ENCODE measurements at places on chromosomes 5 and 9.

DNA sequence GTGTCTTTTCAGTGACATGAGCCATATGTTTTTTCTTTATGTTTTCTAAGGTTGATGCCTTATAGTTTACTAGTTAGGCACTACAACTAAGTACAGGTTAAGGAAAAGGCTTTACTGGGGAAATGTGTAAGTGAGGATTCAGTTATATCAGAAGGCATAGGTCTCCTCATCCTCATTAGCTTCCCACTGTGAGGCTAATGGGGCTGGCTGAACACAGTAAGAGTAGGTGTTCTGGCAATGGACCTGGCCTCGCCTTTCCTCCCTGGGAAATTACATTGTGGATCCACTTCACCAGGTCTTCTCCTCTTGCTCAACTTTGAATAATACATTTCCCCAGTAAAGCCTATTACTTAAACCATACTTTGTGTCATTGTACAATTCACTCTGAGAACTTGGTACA lies 225.5 kb downstream of the PTPRD start:
- DNase-seq: no peak

GRCh38 chr5:107153283-107153682 lies 517.5 kb downstream of the EFNA5 start:
- no peak for DNase-seq

DNA sequence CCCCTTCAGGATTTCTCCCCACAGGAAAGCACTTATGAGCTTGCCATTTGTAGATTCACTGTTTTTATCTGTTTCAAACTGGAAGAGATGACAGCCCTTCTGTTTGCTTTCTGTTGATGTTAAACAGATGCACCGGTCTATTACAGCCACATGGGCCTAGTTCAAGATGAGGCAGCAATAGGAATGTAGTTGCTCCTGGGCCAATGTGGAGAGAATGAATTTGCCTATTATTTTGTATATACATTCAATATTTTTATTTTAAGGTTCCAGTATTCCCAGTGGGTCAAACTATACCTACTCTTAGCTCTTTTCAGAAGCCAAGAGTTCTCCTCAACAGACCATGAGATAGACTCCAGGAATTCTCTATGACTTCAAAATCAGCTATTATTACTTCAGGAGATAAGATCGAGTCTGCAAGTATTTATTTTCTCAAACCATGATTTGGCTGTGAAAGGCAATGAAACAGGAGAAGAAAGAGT lies 461.6 kb downstream of the RASEF start:
- no peak for DNase-seq

DNA sequence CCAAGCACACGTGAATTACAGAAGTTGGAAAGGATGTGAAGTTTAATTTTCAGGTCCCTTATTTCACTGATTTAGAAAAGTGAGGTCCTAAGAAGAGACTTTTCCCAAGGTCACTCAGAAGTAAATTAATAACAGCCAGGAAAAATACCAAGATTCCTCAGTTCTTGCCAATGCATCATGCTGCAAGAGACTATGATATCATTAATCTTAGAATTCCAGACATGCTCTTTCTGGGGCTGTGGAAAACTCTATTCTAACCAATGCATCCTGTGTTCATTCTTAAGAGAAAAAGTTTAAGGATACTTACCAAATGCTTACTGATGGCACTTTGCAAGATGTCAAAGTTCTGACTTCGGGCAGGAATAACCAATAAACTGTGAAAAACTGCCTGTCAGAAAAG lies 42.8 kb downstream of the TEX10 start:
- no peak for DNase-seq

DNA sequence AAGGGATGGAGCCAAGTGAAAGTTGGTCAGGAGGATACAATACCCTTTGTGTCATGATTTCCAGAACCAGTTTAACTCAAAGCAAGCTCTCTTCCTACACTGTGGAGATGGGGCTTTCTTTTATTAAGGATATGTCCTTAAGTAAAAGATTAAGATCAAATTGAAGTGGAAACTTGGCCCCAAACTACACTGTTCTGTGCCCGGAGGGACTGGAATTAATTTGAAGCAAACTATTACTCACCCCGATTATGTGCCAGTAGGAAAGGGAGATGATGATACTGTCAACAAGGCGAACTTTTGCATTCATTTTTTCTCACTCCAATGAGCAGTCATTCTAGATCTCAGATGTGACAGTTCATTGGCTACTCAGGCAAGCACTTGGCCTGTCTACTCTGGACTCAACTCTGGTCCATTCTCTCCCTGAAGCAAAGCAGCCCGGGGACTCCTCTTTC lies 186.7 kb downstream of the NTRK2 start:
- no peak for DNase-seq

GRCh38 chr5:114418176-114419066 lies 56.6 kb downstream of the KCNN2 start:
- no peak for DNase-seq

- no peak for DNase-seq
Measured at GRCh38 chr5:107021575-107021974, 649.2 kb downstream of the EFNA5 start.

- no peak for DNase-seq
Measured at GRCh38 chr5:58211441-58211840, 248.4 kb downstream of the PLK2 start.

DNA sequence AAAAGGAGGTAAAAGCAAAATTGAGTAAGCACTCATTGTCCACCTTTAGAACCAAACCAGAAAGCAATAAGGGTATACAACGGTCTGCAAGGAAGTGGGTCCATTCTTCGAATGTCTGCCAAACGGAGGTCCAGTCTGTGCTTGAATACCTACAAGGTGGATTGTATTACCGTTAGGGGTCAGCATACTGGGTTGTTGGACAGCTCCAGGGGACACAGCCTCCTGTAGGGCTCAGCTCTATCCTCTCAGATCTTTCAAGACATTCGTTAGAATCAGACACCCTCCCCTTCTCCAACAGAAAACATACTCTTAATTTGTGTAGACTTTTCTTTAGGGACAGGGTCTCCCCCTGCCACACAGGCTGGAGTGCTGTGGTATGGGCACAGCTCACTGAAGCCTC lies 5.5 kb downstream of the ASTN2 start:
- no peak for DNase-seq

DNA sequence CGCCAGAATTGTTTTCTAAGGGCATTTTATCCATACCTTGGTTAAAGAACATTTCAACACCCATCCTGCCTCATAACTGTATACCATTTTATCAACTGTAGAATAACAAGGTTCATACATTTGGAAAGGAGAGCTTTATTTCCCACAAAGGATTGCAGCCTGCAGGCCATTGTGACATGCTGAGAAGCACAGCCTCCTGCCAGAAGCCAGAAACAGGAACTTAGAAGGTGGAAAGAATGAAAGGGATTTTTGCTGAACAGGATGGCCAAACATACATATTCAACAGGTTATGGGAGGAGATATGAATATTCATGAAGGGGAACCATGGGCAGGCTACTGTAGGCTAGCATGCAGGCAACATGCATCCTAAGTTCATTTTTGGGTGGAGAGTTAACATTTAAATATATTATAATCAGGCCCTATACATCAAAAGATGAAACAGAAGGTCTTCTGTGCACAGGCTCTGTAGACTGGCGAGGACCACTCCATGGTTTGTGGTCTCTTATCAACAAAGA lies 59.9 kb upstream of the DIRAS2 start:
- no peak for DNase-seq

DNA sequence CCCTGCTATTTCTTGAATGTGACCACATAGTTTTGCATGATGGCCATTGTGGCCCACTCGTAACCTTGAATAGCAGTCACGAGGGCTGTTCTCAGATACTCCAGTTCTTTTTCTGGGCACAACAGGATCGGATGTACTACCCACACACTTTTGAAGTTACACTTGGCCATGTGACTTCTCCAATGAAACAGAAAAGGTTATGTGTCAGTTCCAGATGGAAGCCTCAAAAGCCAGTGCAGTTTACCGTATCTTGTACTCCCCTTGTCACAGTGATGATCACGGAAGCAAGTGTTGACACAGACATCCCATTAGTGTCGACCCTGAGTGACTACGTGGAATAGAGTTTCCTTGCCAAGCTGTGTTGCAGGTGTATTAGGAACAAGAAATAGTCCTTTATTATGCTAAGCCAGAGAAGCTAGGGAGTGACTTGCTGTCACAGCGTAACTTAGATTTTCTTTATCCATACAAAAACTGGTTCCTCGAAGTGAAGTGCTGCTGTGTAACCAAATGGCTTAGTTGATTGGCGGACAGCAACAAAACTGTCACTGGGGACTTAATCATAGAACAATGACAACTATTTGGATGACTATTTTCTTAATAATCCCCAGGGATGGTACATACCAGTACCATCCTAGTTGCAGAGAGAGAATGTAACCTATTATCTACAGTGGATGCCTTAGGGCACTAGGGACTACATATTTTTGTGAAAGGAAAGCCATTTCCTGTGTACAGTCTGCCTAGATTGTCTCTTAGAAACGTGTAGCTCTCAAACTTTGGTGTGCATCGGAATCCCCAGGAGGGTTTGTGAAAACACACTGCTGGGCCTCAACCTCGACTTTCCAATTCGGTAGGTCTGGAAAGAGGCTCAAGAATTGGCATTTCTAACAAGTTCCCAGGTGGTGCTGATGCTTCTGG lies 90.1 kb upstream of the DMRT1 start:
- DNase-seq: no peak

DNA sequence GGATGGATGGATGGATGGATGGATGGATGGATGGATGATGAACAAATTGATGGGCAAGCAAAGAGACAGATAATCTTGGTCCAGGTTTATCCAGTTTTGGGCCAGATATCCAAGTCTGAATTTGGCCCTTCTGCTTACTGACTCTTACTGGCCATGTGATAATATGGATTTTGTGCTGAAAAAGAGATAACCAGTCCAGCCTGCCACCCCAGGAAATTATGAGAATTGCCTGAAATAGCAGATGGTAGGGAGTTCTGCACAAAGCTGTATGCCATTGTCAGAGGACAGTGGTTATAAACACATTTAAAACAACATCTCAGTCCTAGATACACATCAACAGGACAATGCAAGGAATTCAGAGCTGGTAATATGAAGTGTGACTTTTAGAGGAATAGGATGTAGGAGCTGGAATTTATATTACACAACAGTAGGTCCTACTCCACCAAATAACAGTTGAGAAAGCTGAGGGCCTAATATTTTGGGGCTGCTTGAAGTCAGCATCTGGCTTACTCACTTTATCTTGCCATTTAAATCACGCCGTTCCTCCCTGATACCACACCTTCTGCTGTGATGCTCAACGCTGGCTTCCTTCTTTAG lies 9.0 kb upstream of the FAT2 start:
- no peak for DNase-seq

- DNase-seq: no peak
Measured at GRCh38 chr9:2354856-2355696, 266.5 kb upstream of the VLDLR start.

DNA sequence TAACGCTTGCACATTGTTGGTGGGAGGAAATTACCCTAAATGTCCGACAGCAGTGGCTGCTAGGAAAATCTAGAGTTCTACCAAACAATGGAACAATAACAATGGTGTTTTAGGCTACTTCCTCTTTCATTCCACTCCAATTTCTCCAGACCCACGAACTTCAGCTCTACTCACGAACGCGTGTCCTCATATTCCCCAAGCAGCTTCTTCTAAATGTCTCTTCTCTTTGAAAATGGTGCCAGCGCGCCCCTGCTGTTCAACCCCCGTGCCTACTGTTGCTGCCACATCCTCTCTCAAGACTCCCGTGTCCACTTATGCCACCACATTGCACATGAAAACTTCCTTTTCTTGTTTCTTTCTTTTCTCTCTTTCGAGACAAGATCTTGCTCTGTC lies 25.6 kb downstream of the OR2V2 start:
- no peak for DNase-seq

GRCh38 chr9:6873857-6874256 lies 116.1 kb downstream of the KDM4C start:
- DNase-seq: no peak

DNA sequence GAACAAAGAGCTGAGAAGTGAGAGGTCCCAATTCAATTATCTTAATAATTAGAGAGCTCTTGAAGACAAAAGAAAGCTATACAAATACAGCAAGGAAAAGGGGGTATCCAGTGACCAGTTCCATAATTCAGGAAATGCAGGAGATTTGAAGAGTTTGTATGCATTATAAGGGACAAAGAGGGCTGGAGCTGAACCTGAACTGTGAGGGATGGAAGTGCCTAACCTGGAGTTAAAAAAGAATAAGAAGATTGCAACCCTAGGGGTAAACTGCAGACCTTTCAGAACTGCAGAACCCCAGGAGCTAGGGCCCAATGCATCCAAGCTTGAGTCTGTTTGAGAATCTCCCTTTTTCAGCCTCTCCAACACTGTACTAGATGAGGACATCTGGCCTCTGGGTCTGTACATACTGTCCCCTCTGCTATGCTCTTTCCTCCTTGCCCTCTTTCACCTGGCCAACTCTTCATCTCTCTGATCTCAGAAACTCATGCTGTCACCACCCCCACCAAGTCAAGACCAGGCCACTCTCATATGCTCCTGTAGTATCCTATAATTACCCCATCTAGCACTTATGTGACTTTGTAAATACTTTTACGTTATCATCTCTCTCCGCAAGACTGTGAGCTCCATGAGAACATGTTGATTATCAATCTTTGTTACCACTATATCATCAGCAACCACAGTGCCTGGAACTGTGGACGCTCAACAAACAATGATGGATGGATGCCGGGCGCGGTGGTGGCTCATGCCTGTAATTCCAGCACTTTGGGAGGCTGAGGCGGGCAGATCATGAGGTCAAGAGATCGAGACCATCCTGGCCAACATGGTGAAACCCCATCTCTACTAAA lies 6.6 kb upstream of the PRKACG start:
- DNase-seq: no peak

DNA sequence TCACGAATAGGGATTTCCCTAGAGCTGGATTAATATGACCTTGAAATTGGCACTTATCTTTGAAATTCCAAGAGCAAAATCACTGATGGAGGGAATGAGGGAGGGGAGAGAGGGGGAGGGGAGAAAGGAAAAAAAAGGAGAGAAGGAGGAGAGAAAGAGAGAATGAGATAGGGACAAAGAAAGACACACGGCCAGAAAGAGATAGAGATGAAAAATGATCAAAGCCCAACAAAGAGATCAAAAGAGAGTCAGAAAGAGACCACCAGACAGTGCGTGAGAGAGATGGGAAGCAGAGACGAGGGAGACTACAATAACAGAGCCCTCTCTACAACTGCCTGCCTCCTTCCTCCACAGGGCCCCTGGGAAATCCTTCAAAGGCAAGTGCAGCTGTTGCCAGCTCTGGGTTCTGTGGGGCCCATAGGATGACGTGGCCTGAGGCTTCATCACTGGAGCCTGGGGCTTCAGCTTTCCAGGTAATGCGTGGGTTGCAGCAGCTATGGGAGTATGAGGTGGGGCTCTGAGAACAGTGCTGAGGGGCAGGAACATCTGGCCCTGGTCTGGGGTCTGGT lies 58.3 kb upstream of the SHB start:
- DNase-seq: no peak

DNA sequence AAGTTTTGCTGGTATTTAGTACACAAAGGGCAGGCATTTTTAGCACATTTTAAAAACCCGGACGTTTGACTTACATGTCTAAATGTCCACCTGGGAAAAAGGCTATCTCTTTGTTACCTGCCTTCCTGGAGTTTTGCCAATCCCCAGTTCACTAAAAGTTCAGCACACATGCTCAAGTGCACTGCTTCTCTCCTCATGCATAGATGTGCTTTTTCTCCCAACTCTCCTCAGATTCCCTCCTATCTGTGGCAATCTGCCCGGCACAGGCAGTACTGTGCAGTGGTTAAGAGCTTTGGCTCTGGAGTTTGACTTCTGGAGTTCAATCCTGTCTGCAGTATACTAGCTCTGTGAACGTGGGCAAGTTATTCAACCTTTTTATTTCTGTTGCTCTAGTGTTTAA lies 8.3 kb upstream of the CCNO start:
- no peak for DNase-seq

- no peak for DNase-seq
Measured at GRCh38 chr9:127418037-127418471, 6.1 kb upstream of the ZNF79 start.

GRCh38 chr9:114011313-114011712 lies 66.8 kb downstream of the AMBP start:
- DNase-seq: no peak
